LHCN-M2 (cell line): ENCODE measurements at places on chromosomes 1 and 21.

- DNase-seq: peak; percentile 1
Measured at GRCh38 chr1:189269011-189269410, 1208.7 kb downstream of the BRINP3 start.

GRCh38 chr1:147213271-147213670 is 11.9 kb downstream of the FMO5 start:
- no peak for DNase-seq

- DNase-seq: no peak
Measured at GRCh38 chr1:200673952-200674823, 4.5 kb upstream of the DDX59 start.

GRCh38 chr21:35091496-35091895 is 42.4 kb upstream of the RUNX1 start:
- DNase-seq: no peak

- DNase-seq: no peak
Measured at GRCh38 chr1:5999711-6000443, 7.7 kb upstream of the NPHP4 start.

DNA sequence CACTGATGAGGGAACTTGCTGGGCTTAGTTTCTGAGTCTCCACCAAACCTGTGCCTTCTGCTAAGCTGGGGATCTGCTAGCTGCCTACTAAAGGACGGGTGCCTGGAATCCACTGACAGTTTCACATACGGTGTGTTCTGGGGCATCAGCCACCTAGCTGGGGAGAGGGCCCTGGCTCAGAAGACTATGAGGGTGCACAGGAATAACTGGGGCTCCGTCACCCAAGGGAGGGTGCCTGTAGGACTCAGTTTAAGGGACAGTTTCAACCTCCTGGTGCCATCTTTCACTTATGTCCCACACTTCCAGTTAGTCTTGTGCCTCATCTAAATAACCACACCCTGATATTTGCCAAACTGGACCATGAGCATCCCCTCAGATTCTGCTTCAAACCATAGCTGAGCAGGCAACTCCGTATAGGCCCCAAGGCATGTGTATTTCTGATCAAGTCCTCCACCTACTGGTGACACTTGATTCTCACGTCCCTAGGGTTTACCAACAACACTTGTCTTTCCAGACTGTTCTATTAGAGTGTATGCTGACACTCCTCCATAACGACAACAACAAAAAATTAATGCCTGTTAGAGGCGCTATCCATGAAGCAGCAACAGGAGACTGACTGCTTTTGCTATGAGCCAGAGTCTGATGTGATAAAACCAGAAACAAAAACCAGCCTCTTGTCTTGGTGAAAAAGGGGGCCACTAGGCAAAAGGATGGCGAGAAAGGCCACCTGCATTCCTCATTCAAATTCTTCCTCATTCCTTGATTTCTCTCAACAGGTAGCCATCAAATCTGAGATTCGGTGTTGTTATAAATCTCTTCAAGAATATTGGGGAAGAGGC is 55.0 kb upstream of the PAXBP1 start:
- DNase-seq: peak; percentile 29

DNA sequence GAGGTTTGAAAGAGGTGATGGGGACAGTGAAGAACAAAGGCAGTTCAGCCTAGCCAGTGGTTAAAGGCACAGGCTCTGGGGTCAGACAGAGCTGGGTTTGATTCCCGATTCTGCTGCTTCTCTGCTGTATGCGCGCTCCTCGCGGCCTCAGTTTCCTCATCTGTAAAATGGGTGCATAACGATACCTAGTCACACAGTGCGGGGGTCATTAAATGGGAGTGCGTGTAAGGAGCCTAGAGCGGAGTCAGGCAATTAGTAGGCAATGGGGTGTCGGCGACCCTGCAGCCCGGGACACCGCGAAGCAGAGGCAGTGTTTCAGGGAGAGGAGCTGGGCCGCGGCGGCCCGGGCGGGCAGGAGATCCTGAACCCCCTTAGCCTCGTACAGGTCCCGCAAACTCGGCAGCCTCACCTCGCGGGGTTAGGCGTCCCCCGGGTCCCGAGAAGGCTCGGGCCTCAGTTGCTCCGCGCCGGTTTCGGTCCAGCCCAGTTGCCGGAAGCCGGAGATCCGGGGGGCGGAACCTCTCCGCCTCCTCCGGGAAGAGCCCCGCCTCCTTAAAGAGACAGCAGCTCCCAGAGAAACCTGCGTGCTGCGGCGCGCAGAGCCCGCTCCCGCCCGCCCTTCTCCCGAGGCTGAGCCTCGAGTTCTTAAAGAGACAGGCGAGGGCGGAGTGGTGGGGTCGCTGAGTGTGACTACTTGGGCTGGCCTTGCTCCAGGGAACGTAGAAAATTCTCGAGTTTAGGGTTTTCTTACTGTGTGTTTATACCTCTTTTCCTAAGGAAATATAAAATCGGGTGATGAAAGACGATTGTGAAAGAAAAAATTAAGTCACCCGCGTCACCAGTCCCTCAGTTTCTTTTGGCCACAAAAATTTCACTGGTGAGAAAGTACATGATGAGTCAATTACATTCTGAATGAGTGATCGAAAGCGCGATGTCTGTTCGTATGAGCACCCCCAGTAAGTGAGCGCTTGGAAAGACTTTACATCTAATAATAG is at the start of gene YIPF1:
YIPF1 (minus strand) TSS at position 494 of the 995 bp plus-strand sequence. CDS start 860 bp downstream, outside the sequence.
- DNase-seq: peak; percentile 87

DNA sequence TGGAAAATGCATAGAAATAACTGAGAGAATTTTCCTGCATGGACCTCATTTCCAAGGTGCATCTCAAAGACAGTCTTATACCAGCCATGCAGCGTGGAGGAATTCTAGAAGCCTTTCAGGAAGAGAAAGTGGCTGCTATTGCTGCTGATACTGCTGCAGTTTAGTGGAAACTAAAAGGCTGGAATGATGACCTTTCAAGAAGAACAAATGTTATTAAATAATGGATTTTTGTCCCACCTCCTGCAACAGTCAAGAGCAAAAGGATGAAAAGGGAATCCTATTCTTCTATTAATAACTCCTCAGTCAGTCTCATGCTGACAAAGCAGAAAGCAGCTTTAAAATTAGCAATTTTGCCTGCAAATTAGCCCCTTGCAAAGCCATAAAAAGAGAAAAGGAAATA is 68.2 kb upstream of the C1orf87 start:
- no peak for DNase-seq

GRCh38 chr1:180789460-180789859 is 123.2 kb upstream of the KIAA1614 start:
- no peak for DNase-seq

DNA sequence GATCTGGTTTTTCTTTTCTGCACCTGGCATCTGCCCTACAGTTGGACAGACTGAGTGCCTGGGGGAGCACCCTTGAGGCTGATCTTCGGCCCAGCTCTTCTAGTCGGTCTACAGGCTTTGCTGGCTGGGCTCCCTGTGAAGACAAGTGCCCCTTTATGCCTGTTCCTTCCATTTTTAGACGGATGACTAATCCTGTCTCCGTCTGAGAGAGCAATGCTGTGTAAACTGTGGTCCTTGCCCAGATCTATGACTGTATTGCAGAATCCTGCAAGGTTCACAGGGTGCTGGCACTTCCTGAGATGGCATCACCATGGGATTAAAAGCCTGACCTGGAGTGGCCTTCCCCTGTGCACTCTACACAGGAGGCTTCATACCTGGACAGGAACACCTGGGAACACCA is 47.6 kb upstream of the SAMD13 start:
- DNase-seq: peak; percentile 85

- no peak for DNase-seq
Measured at GRCh38 chr1:247146671-247147070, 25.1 kb downstream of the ZNF124 start.

GRCh38 chr1:60108196-60108595 is 34.6 kb upstream of the C1orf87 start:
- DNase-seq: no peak

DNA sequence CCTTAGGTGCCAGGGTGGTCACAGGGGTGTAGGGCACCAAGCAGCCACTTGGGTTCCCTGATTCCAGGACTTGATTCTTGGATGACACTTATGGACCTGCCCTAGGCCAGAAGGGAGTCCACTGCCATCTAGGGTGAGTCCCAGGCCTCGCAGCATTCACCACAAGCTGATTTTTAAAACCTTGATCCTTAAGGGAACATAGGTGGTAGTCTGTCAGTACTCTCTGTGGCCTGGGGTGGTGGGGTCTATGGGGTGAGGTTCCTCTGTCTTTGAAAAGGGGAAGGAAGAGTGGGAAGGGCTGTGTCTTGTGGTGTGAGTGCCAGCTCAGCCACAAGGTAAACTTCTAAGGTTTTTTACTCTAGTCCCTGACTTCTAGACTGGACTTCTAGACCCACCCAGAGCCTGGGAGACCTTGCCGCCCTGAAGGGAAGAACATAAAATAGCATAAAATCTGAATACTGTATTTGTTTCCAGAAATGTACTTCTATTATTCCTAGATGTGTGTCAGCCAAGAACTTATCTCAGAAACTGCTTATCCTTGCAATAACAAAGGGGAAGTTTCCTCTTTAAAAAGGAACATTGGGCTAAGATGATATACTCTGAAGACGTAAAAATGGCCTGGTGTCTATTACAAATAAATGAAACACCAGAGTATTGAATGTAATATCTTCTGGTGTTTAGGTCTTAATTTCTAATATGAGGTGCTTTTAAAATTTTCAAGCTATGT is 757.3 kb downstream of the LTN1 start:
- DNase-seq: no peak

GRCh38 chr1:110515891-110516290 is 3.1 kb downstream of the KCNA10 start:
- peak; percentile 7 for DNase-seq

DNA sequence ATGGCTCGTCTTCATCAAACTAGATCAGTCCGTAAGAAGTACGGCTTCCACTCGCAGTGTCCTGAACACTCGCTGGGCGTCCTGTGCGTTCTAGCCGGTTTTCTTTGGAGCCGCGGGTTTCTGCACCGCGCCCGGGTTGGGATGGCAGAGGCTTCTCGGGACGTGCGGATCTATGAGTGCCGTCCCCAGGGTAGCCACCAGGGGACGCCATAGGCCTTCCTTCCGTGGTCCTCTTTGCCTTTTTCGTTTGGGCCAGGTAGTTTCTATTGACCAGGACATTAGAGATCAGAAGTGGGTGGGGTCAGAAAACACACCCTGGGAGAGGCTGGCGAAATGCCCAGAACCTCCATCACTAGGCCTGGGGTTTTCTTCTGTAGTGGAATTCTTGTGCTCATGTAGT is 273.8 kb downstream of the FAM72C start:
- no peak for DNase-seq

GRCh38 chr21:39004634-39005501 is 178.4 kb downstream of the PSMG1 start:
- DNase-seq: no peak

DNA sequence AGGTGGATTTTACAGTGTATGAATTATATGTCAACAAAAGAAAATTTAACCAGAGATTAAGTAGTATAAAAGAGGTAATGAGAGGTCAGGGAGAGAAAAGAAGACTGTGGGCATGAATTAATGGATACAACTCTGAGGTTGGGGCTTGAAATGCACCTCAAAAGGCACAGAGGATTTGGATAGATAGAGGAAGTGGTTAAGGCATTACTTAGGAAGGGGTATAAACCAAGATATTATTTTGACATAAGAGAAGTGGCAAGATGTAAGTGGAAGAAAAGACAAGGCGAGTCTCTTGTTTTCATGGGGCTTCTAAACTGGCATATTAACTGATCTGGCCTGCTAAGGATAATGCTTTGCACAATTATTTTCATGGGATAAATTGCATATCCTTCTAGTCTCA is 34.1 kb downstream of the RAP1A start:
- no peak for DNase-seq

- no peak for DNase-seq
Measured at GRCh38 chr1:226429858-226430715, 22.2 kb upstream of the PARP1 start.

DNA sequence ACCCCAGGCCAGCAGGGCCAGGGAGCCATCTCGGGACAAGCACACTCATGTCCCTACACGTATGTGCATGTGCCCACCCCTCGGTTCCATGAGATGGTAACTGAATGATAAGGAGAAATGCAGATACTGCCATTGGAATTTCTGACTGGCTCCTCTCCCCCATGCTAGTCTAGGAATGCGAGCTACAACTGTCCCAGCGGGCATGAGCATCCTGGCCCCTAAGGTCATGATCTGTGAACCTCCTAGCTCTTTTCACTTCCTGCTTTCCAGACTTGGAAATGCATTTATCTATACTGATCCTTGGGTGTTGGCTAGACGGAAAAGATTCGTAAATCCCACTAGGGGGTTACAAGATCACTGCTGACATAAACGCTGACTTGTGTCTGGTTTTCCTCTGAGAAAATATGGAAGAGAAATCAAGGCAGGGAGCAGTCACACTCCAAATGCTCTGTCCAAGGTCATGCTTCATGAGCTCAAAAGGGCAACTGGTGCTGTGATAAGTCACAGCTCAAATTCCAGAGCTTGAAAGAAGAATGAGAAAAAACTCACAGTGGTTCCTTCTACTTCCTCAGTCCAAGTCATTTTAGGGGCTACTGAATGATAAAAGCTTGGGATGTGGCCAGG is 49.8 kb downstream of the SLC45A1 start:
- DNase-seq: no peak

DNA sequence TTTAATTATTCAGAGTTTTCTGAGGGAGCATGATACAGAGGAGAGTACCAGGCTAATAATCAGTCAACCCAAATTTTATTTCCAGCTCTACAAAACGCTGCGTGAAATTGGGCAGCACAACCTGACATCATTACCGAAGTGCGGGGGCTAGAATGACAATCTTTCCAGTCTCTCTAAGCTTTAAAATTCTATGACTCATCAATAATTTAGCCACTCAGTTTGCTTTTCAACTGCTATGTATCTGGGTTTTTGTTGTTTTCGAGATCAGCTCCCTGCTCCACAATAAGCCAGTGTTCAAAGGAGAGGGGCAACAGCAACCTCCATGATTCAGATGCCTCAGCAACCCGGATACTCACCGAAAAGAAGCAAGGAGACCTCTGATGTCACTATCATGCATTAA is 13.9 kb downstream of the SORT1 start:
- DNase-seq: peak; percentile 34

- DNase-seq: no peak
Measured at GRCh38 chr1:246580497-246581370, 14.5 kb downstream of the CNST start.

- no peak for DNase-seq
Measured at GRCh38 chr1:214451596-214451995, 99.8 kb downstream of the PTPN14 start.

DNA sequence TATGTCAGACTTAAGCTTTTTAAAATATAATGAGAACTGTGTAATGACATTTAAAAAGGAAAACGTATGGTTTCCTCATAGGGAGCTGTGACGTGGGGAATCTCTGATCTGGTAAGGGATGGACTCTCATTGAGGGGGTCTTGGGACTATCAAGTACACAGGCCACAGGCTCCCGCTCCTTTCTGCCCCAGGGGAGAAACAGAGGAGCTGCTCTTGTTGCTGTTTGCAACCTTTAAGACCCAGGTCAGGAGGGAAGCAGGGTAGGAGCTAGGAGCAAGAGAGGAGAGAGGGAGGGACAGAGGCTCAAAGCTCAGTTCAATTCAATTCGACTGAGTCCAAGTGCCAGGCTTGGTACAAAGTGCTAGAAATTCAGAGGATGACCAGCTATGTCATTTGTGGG is 185.1 kb upstream of the CSF3R start:
- DNase-seq: no peak

DNA sequence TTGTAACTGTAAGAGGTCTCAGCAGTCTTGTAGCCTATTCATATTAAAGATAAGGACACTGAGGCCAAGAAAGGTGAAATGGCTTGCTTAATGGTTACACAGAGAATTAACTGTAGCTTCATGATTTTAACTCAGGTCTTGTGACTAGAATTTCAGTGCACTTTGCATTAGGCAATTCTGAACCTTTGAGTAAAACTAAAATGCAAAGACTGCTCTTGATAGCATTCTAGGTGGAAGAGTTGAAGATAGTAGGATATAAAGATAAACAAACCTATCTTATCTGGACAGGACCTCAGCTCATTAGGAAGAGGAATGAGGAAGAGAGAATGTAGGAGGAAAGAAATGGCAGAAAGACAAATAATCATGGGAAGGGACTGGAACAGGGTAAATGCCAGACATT is 68.6 kb upstream of the RGL1 start:
- no peak for DNase-seq
